ENCODE measurements at places on chromosomes 11 and 22.

DNA sequence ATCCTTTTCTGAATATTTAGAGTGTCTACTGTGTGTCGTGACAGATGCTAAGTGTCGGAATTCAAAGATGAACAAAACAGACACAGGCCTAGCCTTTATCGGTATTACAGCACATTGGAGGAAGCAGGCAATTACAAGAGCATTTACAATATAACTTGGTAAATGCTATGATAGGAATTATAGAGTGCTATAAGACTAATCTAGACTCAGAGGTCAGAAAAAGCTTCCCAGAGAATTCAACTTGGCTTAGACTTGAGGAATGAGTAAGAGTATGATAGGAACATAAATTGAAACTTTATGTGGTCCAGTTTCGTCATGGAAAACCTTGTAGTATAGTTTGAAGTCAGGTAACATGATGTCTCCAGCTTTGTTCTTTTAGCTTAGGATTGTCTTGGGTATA lies 395.7 kb upstream of the FAT3 start:
- DNase-seq, result no peak

- no peak for DNase-seq
Measured at GRCh38 chr11:26522912-26523610, 49.0 kb downstream of the MUC15 start.

- no peak for DNase-seq
Measured at GRCh38 chr11:120828847-120829246, 195.1 kb upstream of the TBCEL start.

GRCh38 chr22:40363059-40363458 lies 7.3 kb upstream of the SGSM3 start:
- DNase-seq, result no peak

- no peak for DNase-seq
Measured at GRCh38 chr22:42967005-42967404, 47.9 kb downstream of the PACSIN2 start.

GRCh38 chr11:123560006-123560405 lies 94.4 kb downstream of the SCN3B start:
- no peak for DNase-seq

GRCh38 chr11:114359342-114359741 lies 41.0 kb downstream of the C11orf71 start:
- no peak for DNase-seq

DNA sequence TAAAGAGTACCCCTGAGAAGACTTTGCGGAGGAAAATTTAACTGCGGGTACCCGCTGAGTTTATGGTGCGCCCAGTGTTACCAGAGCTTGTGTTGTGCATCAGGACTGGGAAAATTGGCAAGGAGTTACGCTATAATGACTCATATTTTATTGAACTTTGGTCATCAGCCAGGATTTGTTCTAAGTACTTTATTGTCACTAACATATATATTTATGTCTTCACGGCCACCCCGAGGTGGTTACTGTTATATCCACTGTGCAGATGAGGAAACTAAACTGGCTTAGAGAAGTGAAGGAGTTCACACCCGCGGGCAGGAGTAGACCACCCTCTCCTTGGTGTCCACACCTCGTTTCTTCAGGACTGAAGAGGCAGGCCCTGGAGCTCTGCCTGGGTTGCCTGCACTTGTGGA lies 667 bp downstream of the ACCS start:
- DNase-seq, result no peak

- DNase-seq, result no peak
Measured at GRCh38 chr11:73397468-73398131, 21.4 kb downstream of the RELT start.

- DNase-seq, result no peak
Measured at GRCh38 chr11:7672960-7673723, at the start of gene CYB5R2. CYB5R2 (minus strand) TSS chr11:7673500; CDS start chr11:7672825, 675 bp downstream.

- no peak for DNase-seq
Measured at GRCh38 chr11:131491503-131491902, 121.1 kb downstream of the NTM start.

DNA sequence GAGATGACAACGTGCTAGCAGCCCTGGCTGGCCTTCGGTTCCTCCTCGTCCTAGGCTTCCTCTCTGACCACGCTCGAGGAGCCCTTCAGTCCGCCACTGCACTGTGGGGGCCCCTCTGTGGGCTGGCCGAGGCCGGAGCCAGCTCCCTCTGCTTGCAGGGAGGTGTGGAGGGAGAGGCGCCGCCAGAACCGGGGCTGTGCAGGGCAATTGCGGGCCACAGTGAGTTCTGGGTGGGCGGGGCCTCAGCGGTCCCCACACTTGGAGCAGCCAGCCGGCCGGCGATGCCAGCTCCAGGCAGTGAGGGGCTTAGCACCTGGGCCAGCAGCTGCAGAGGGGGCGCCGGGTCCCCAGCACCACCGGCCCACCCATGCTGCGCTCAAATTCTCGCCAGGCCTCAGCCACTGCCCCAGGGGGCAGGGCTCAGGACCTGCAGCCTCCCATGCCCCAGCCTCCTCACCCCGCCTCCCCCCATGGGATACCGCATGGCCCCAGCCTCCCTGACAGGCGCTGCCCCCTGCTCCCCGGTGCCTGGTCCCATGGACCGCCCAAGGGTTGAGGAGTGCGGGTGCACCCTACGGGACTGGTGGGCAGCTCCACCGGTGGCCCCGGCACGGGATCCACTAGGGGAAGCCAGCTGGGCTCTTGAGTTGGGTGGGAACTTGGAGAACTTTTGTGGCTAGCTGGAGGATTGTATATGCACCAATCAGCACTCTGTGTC lies 399.4 kb downstream of the LUZP2 start:
- DNase-seq, result no peak

GRCh38 chr22:44483878-44484277 lies 14.2 kb downstream of the RTL6 start:
- DNase-seq, result no peak

- no peak for DNase-seq
Measured at GRCh38 chr11:10590218-10590915, 21.9 kb upstream of the LYVE1 start.

All from NCI-H1694 treated with DMSO at 0.1 percent for 48 hours (cell line).